Activated CD4-positive, alpha-beta T cell treated with anti-CD3 and anti-CD28 coated beads for 36 hours (primary cell): ENCODE measurements at places on chromosomes 13 and 19. TPM values are rescaled to one million over a fixed set of nuclear protein-coding genes. Genes with fewer than 3 reads are reported as not detected.
A peak's percentile ranks its signal among the peaks of the same experiment; 100 is the strongest.

Gene LAIR1
- total RNA-seq = 3.5 TPM

GRCh38 chr19:14510311-14511228, 7.6 kb downstream of the DNAJB1 start:
- peak; percentile 53 for DNase-seq

GRCh38 chr13:99911965-99912566, 59.5 kb downstream of the ZIC5 start:
- peak; percentile 36 for DNase-seq

Gene C19orf73
- 2.0 TPM for total RNA-seq

Gene LYPD5
- total RNA-seq = 0.86 TPM

- DNase-seq = peak; percentile 49
These were observed 36.8 kb upstream of the C1QTNF9 start for GRCh38 chr13:24272452-24273161.

GRCh38 chr19:48342841-48343540, 17.6 kb downstream of the EMP3 start:
- no peak for DNase-seq

Gene PRTN3
- not detected for total RNA-seq

Gene TMC4
- 0.55 TPM for total RNA-seq

DNA sequence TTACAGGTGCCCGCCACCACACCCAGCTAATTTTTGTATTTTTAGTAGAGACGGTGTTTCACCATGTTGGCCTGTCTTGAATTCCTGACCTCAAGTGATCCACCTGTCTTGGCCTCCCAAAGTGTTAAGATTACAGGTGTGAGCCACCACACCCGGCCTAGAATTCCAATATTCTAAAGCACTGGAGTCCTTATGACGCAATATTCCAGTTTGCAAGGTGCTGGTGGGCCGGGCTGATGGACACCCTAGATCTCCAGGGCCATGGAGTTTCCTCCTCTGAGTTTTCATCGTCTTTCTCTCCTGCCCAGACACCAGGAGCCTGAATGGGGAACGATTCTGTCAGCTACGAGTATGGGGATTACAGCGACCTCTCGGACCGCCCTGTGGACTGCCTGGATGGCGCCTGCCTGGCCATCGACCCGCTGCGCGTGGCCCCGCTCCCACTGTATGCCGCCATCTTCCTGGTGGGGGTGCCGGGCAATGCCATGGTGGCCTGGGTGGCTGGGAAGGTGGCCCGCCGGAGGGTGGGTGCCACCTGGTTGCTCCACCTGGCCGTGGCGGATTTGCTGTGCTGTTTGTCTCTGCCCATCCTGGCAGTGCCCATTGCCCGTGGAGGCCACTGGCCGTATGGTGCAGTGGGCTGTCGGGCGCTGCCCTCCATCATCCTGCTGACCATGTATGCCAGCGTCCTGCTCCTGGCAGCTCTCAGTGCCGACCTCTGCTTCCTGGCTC, 8.5 kb upstream of the DHX34 start:
- DNase-seq = no peak

DNA sequence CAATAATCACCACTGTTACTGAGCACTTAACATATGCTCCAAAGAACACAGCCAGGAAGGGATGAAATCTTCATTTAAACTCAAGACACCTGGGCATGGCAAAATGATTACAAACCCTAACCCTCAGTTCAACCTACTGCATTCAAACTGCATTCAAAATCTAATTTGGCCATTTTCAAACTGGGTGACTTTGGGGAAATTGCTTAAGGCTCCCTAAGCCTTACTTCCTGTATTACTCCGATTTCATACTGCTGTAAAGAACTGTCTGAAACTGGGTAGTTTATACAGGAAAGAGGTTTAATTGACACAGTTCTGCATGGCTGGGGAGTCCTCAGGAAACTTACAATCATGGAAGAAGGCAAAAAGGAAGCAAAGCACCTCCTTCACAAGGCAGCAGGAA, 50.4 kb downstream of the CBY2 start:
- DNase-seq = no peak

GRCh38 chr19:4987692-4988370, 18.9 kb downstream of the KDM4B start:
- DNase-seq = no peak

DNA sequence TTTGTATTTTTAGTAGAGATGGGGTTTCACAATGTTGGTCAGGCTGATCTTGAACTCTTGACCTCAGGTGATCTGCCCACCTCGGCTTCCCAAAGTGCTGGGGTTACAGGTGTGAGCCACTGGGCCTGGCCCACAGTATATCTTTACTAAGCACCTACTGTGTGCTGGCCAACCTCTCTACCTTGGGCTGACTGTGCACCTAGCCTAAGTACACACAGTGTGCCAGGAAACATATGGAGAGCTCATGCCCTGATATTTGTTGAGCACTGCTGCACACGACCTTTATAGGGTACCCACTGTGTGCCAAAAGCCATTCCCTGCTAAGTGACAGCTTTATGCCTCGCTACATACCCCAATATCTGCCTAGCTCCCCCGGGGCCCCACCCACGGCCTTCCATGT, 6.3 kb upstream of the ARHGAP45 start:
- DNase-seq = no peak

Gene PARP4
- total RNA-seq = 24.6 TPM

DNA sequence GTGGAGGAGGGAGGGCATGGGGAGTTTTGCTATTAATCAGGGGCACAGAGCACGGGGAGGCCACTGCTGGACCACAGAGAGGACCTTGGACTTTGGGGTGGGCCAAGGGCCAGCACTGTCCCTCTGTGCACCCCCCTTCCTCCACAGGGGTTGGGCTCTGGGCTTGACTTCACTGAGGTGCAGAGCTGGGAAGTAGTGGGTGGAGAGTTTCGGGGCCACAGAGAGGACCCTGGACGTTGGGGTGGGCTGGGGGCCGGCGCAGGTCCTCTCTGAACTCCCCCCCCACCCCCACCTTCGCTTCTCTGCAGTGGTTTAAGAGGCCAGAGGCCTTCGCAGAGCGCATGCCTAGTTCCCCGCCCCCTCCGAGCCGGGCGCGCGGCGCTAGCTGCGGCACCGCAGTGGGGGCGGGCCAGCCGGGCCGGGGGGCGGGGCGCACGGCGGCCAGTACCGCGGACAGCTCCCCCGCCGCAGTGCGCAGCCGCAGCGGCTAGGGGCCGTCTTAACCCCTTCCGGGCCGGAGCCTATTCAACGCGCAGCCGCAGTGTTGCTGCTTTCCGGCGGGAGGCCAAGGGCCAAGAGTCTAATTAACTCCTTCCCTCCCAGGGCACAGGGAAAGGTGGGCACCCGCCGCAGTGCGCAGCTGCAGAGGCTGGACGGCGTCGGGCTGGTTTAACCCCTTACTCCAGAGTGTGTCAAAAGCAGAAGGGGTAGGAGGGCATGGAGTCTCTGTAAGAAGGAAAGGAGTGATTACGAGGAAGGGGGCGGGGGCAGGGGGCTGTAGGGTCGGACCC, 3.7 kb downstream of the KCNC3 start:
- peak; percentile 88 for DNase-seq

- no peak for DNase-seq
These were observed 14.0 kb downstream of the RPL36 start for GRCh38 chr19:5703819-5704818.

Gene PRPF31
- total RNA-seq = 85.5 TPM

- no peak for DNase-seq
These were observed 2672.0 kb upstream of the PCDH20 start for GRCh38 chr13:64087624-64088023.
